ENCODE measurements at places on chromosomes 5 and 9.

DNA sequence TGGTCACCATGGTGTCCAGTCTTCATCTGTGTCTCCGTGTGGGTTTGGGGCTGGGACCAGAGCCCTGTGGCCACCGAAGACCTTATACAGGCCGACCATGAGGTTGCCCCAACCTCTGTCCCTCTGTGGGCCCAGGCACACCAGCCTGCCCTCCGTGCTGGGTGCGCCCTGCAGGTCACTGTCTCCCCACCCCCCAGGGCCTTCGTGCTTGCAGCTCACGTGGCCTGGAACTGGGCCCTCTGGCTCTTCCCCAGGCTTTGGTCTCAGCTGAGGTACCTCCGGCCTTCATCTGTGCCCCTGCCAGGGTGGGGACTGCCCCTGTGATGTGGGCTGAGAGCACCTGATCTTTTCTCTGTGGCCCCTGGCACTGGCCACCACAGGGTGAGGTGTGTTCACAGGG lies 92.1 kb downstream of the RXRA start:
- DNase-seq = no peak

DNA sequence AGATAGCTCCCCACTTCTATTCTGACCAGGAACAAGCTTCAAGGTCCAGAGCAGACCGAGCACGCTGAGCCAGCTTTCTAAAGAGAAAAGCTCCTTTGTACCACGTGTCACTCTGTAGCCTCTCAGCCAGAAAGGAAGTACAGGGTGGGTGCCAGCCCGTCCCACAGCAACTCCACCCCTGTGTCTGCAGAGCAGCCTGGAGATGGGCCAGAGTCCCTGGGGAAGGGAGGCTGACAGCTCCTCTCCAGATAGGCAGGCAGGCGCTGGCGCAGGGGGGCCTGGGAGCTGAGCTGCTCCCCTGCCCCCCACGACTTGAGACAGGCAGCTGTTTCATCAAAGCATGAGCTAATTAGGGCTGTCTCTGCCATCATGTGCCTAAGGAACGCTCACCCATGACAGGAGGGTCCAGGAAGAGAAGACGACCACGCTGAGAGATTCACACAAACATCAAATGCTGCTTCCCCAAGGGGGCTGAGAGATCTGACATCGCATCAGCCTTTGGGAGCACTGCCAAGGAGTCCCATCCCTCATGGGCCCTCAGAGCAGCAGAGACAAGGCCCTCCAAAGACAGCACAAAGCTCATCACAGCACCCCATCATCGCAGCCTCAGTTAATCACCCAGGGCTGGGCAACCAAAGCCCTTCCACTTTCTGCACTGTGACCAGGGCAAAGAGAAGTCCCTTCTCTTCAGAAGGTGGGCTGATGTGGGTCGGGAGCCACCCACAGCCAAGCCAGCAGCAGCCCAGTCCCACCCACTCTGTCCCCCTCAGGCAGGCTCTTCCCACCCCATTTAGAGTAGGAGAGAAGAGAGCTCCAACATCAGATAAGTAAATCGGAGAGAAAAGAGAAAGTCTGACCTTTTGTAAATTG lies 78.5 kb upstream of the LRRTM2 start:
- DNase-seq = peak; percentile 53

DNA sequence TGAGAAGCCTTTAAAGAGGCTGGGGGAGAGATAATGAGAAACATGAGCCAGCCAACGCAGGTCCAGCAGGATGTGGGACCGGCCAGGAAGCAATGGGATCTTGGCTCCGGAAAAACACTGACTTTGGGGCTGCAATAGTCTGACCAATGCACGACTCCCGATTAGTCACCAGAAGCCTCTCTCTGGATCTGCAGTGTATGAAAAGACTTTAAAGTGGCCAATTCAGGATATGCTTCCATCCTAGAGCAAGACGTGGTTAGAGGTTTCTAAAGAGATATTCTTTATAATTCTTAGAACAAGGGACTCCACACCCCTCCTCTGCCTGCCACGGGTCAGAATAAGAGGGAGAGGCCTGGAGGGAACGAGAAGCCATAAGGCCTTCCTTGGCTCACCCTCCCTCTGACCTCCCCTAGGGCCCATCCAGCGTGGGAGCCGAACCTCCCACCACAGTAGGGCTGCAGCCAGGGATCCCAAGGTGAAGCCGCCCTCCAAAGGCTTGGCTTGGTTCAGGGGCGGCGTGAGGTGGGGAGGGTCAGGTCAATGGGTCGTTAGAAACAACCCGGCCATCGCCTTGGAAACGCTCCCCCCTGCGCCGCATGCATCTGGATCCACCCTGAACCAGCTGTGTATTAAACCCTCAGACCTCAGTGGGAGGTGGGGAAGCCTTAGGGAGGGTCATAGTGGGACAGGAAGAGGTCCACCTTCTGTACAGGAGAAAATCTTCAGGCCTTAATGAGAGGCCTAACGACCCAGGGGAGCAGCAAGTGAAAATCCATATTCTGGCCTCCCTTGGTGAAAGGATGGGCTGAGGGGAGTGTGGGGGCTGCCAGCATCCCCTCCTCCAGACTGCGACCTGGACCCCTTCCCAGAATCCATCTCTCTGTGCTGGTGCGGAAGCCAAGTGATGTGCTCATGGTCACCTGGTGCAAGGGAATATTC lies 11.1 kb downstream of the FGF1 start:
- no peak for DNase-seq

DNA sequence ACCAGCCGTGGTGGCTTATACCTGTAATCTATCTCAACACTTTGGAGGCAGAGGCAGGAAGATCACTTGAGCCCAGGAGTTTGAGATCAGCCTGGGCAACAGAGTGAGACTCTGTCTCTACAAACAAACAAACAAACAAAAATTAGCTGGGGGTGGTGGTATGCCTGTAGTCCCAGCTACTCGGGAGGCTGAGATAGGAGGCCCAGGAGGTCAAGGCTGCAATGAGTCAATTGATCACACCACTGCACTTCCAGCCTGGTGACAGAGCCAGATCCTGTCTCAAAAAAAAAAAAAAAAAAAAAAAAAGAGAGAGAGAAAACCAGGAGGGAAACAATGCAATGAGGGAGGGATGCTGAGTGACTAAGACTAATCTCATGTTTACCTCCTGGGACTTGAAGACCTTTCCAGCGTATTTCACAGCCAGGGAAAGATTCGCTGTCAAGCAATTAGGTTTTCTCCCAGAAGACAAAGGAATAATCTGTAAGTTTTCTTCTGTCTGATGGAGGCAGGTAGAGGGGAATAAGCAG lies 51.1 kb upstream of the MIER3 start:
- no peak for DNase-seq

GRCh38 chr9:4674783-4675182 lies 4.6 kb upstream of the CDC37L1 start:
- no peak for DNase-seq

DNA sequence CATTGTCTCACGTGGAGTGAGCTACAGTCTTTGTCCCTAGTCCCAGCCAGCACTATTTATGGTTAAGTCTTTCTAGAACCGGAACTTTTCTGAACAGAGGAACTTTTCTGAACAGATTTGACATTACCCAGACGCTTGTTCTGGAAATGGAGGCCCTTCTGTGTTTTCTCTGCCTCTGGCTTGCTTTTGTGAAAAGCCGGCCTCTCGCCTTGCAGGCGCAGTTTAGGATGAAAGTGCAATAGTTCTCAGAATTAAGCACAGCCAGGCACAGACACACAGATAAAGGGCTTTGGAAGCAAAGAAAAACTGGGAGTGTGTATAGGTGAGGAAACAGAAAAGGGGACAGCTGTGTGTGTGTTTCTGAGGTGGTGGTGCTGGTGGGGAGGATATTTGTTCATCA lies 5.9 kb downstream of the GDNF start:
- no peak for DNase-seq

DNA sequence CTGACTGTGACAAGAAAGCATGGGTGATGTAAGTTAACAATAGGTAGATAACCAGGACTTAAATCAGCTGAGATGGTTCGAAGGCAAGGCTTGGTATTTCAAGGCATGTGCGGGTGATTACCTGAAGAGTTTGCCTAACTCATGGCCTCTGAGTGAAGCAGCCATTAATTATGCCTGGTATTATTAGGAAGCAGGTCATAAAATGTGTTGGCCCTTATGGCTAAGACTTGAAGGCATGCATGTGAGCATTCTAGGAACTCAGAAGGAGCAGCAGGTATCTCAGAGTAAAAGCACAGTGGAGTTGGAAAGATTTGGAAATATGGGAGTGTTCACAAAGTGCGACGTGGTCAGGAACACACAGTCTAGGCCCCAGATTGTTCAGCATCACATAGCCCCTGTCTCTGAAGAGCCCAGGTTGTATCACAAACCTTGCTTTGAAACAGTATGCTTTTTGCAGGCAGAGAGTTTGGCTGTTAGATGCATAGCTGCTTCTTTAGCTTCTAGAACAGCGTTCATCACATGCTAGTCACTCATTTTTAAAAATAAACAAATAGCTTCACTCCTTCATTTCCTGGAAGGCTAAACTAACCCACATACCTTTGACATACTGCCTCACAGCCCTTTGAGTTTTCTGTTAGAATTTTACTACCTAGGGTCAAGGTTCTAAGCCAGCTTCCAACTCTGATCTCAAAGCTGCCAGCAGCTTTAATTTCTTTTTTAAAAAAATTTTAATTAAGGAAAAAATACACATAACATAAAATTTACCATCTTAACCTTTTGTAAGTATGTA lies 2.1 kb downstream of the HEXB start:
- DNase-seq = no peak

DNA sequence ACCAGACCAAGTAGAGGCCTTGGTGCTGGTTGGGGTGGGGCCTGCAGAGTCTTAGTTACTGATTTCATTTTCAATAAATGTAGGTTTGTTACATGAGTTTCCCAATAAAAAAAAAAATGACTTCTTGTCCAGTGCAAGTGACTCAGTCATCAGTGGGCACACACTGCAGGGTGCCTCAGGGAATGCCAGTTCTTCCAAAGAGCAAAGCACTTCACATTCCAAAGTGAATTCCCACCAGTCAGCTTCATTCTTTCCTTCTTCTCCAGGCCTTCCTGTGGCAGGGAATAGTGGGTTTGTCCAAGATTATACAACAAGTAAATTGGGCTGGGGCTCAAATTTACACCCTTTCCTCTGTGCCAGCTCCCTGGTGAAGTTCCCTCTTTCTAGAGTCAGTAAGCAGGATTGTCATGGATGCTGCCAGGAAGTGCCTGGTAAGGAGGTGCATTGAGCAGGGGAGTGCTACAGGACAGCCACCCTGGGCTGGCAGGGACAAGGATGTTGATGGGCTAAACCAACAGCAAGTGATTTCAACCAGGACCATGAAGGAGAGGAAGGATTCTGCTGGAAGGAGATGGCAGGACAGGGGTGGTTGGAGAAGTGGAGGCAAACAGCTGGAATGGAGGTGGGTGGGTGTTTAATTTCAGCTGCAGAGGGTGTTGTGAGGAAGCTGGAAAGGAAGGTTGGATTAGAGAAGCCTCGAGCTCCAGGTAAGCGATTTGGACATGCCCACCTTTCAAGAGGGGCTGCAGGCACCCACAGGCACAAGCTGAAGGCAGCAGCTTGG lies 3.7 kb upstream of the B4GALT7 start:
- DNase-seq = no peak

- DNase-seq = no peak
Observed at GRCh38 chr9:117868594-117868993, 164.4 kb downstream of the TLR4 start.

GRCh38 chr5:93809430-93809829 lies 68.0 kb upstream of the POU5F2 start:
- no peak for DNase-seq

GRCh38 chr9:33868440-33868973 lies 51.5 kb downstream of the UBE2R2 start:
- DNase-seq = no peak

DNA sequence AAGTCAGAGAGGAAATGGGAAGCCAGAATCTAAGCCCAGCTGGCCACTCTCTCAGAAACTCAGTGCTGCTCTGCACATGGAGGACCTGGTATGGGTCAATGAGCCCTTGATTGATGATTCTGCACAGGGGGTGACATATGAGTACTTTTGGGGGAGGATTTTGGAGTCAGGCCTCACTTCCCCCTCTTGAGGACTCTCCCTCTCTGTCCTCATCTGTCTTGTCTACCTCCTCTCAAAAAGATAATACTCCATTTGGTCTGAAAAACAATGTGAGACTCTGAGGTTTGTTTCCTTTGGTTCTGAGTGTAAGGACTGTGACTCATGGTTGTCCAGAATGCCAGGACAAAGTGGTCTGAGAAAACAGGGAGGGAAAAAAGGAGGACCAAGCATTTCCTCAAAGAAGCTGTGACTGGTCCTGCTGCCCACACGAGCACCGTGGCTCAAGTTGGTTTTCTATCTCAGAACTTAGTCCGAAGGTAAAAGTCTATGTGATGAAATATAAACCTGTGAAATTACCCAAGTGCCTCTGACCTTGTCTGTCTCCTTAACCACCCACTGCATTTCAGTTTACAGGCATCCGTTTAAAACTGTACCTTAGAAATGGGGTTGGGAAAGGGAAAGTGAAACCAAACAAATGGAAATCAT lies 11.1 kb downstream of the TTC39B start:
- peak; percentile 38 for DNase-seq

DNA sequence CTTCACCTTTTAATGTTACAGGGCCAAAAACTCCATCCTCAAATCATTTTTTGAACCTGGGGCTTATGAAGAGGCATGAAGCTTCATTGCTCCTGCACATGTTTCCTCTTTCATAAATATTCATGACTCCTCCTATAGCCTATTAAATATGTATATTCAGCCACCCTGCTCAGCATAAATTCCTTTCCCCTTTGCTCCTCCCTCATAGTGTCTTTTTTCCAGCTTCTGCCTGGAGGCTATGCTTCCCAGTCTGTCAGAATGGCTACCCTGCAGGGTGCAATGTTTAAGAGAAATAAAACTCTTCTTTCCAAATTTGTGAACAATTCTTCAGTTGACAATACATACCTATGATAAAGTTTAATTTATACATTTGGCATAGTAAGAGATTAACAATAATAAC lies 1082.9 kb upstream of the CDH18 start:
- no peak for DNase-seq

DNA sequence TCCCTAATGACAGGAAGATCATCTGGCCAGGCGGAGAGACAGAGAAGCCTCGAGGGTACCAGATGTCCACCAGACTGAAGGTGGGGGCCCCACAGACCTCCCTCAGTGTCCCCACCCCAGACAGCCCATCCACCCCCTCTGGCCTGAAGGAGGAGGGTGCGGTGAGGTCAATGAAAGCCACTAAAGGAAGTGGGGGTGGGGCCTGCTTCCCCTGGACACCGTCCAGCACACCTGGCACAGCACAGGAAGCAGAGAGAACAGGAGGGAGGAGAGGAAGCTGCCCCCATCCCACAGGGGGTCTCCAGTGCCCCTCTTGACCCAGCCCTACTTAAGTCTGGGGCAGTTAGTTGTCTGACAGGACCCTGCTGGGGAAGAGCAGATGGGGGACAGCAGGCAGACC lies 11.2 kb downstream of the LRRC26 start:
- no peak for DNase-seq

- no peak for DNase-seq
Observed at GRCh38 chr5:92559781-92560180, 1021.2 kb downstream of the NR2F1-AS1 start.

GRCh38 chr9:128296340-128297220 lies 20.5 kb downstream of the SWI5 start:
- DNase-seq = no peak

GRCh38 chr9:132008184-132008803 lies 71.4 kb downstream of the MED27 start:
- DNase-seq = no peak
